Naive B cell (primary cell): ENCODE measurements at places on chromosomes 16 and 17.

GRCh38 chr17:63589646-63590045 lies 11.0 kb upstream of the TACO1 start:
- no peak for DNase-seq

- no peak for DNase-seq
Observed at GRCh38 chr16:88301886-88302285, 80.9 kb upstream of the ZNF469 start.

DNA sequence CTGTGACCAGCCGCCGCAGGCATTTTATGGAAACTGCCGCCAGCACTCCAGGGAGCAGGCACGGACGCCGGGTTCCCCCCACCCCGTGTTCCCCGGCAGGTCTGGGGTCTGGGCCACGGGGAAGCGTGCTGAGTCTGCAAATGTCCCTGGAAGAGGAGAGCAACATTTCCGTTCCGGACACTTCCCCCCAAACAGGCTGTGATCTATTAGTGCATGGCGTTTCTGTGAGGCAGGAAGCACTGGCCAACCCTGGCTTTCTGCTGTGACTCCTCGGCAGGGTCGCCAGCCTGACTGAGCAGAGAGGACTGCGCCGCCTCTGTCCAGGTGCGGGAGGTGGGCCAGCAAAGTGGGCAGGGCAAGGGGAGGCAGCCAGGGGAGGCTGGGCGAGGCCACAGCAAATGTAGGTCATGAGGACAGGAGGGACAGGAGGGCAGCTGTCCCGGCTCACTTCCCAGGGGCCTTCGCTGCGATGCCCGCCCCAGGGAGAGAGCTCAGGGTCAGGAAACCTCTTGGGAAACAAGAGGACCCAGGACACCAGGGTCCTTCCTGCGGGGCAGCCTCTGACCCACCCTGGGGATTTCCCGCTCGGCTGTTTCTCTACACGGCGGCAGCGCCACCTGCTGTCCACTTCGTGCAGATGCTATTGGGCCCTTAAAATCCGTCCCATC lies 9.5 kb downstream of the FOXF1 start:
- DNase-seq, result peak; percentile 50

- DNase-seq, result no peak
Observed at GRCh38 chr17:37608351-37609169, 658 bp downstream of the SYNRG start.

- DNase-seq, result no peak
Observed at GRCh38 chr17:21194703-21195102, 19.3 kb downstream of the TMEM11 start.

GRCh38 chr17:4632581-4632920 lies 8.9 kb downstream of the ALOX15 start:
- DNase-seq, result no peak

- DNase-seq, result no peak
Observed at GRCh38 chr17:34623856-34624766, 44.7 kb downstream of the TMEM132E start.

- peak; percentile 56 for DNase-seq
Observed at GRCh38 chr17:80970044-80970761, 21.4 kb upstream of the CHMP6 start.

DNA sequence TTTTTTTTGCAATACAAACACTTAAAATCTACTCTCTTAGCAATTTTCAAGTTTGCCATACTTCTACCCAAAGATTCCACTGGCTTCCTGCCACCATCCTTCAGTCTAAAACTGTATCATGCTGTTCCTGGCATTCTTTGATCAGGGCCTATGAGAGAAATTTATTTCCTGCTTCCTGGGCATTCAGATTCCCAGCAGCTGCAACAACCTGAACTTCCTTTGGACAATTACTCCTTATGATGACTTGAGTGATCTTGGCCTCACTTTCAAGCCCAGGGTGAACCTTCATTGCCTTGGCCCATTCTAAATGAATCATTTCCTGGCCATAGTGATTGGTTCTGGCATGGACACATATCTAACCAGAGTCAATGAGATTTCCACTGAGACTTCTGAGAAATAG lies 18.0 kb upstream of the MON1B start:
- no peak for DNase-seq

GRCh38 chr17:77203436-77203835 lies 62.7 kb downstream of the SEC14L1 start:
- no peak for DNase-seq

DNA sequence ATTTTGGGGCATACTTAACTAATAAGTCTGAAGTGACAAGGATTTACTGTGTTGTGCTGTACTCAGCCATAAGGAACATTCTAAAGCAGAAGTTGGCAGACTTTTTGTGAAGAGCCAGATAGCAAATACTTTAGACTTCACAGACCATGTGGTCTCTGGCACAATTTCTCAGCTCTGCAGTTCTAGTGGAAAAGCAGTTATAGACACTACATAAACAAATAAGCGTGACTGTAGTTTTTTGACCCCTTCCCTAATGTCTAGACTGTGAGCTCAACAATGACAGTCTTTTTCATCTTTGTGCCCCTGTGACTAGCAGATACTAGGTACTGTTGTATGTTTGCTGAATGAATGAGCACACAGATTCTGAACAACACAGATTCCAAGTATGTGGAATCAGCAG lies 4.9 kb downstream of the RPAIN start:
- no peak for DNase-seq

GRCh38 chr17:76083536-76084182 lies 4.7 kb downstream of the ZACN start:
- no peak for DNase-seq

GRCh38 chr16:84751241-84751640 lies 51.4 kb downstream of the USP10 start:
- DNase-seq, result peak; percentile 51

- no peak for DNase-seq
Observed at GRCh38 chr17:47928415-47928814, 13.0 kb upstream of the PNPO start.
